ENCODE measurements at places on chromosomes 5 and 9. TPM values are rescaled to one million over a fixed set of nuclear protein-coding genes. Genes with fewer than 3 reads are reported as not detected.

CCDC171 gene
- total RNA-seq = 3.3 TPM

DNA sequence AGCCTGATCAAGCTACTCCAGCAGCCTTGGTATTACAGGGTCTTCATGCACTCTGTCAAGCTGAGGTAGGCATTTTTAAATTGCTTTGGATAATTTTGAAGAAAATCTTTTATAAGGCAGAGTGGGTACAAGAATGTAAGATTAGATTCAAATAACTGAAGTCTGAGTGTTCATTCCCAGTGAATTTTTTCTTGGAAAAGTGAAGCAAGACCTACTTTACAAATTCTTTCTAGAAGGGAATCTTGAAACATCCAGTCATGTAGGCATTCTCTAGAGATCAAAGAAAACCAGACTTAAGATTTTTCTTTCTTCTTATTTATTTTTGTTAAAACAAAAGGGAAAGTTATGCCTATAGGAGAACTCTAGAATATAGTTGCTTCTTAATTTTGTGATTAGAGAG lies 139.0 kb downstream of the FOCAD start:
- no peak for DNase-seq

DNA sequence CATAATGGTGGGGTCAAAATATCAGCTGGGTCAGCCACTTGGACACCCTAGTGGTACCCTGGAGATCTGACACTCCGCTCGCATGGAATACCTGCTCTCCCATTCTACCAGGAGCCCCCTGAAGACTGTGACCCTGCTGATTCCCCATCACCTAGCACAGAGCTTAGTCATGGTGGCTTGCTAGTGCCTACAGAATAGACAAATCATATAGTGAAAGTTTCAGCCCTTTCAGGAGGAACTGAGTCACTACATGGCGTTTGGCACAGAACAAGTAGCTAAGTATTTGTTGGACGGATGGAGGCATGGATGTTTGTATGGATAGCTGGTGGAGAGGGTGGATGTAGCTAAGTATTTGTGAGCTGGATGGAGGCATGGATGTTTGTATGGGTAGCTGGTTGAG lies 65.3 kb downstream of the LMX1B start:
- DNase-seq = no peak

CD274 gene
- 6.6 TPM for total RNA-seq

TRIP13 gene
- total RNA-seq = 7.4 TPM

DNA sequence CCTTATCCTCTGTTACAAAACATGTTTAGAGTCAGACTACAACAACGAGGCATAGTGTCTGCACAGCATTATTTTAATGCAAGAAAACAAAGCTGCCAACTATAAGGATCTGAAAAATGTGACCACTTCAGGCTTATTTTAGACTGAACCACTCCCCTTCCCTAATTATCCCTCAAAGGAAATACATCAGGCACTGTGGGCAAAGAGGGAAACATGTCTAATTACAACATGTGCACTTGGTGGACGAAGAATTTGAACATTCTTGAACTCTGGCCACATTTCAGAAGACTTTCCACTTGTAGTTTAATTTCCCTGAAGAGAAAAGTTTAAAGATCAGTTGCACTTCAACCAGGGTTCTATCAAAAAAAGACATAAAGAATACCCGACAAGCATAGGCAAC lies 3.8 kb downstream of the MTMR12 start:
- no peak for DNase-seq

SVEP1 gene
- 1.6 TPM for total RNA-seq

C1QTNF2 gene
- total RNA-seq = 0.07 TPM

- peak; percentile 86 for DNase-seq
Observed at GRCh38 chr9:95018099-95018936, 291.8 kb downstream of the AOPEP start.

DNA sequence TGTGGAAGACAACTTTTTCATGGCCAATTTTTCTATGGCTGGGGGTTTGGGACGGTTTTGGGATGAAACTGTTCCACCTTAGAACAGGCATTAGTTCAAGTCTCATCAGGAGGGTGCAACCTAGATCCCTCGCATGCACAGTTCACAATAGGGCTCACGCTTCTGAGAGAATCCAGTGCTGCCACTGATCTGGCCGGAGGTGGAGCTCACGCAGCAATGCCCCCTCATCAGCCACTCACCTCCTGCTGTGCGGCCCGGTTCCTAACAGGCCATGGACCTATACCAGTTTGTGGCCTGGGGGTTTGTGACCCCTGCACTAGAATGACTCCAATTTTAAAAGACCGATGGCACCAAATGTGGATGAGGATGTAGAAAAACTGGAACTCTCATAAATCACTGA lies 127.2 kb upstream of the IER5L start:
- DNase-seq = no peak

- no peak for DNase-seq
Observed at GRCh38 chr5:150391064-150391834, 21.5 kb downstream of the CD74 start.

LHX2 gene
- not detected for total RNA-seq

MRPS27 gene
- 77.4 TPM for total RNA-seq

DNA sequence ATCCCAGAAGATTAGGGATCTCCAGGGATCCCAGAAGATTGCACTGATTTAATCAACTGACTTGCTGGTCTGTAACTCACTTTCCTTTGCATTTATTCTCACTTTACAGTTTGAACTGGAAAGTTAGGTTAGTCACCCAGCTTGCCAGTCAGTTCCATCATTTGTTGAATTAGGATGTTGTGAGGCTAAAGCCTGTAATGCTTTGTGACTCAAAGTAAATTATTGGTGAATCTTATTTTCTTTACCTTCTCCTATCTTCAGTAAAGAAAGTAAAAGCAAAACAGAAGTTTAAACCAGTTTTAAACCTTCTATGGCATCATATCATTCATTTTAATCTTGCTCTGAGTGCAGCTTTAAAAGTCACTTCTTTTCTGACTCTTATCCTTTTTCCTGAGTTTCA lies 85.8 kb downstream of the SLC44A1 start:
- no peak for DNase-seq

DNA sequence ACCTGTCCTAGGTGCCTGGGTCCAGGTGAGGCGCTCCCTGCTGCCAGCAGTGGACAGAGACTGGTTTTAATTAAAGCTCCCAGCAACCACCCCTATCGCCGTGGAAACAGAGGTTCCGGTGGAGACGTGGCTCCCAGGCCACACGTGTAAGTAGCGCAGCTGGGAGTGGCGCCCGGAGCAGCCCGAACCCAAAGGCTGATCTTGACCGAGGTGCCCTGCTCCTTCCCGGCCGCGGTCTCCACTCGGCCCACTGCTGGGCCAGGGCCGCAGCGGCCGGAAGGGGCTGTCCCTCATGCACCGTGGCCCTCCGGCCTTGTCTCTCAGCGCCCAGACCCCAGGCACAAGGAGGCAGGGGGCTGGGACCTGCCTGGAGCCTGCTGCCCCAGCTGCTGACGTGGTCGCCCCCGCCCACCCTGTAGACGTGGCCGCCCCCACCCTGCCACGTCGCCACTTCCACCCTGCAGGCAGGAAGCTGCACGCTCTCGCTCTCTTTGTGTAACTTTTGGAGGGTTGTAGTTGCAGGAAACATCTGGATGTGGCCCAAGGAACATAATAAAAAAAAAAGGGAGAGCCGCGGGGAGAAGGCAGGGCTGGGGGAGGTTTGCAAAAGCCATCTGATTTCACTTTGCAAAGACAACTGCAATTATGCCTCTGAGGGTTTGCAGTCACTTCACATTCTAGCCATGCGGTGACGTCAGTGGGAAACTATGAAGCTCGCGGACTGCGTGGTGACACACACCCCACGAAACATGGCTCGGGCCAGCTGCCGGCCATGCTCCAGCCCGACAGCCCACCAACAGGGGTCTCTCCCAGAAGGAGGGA lies 129.9 kb downstream of the RXRA start:
- peak; percentile 76 for DNase-seq

SPATA9 gene
- total RNA-seq = not detected

DNA sequence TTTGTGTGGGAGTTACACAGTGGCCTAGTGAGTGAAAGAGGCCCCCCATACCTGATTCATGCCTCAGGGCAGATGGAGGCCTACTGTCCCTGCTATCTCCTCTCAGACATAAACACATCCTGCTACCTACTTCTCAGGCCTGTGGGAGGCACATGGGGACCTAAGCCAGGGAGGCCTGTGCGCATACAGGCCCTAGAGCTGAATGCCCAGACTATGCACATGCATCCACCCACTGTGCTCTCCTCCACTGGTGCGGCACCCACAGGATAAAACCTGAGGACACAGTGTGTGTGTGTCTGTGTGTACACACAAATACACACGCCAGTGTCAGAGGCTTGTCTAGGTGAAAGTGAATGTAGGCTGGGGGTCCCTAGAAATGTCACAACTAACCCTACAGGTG lies 1.4 kb downstream of the PAX5 start:
- DNase-seq = no peak

GRCh38 chr5:169895926-169896325 lies 84.4 kb downstream of the INSYN2B start:
- no peak for DNase-seq

- DNase-seq = no peak
Observed at GRCh38 chr5:180291234-180291940, 496 bp downstream of the MAPK9 start.

CDC25C gene
- 2.0 TPM for total RNA-seq

- peak; percentile 42 for DNase-seq
Observed at GRCh38 chr5:27830546-27830945, 792.2 kb upstream of the CDH9 start.

- DNase-seq = no peak
Observed at GRCh38 chr5:169354263-169354662, 53.3 kb upstream of the SLIT3 start.

DNA sequence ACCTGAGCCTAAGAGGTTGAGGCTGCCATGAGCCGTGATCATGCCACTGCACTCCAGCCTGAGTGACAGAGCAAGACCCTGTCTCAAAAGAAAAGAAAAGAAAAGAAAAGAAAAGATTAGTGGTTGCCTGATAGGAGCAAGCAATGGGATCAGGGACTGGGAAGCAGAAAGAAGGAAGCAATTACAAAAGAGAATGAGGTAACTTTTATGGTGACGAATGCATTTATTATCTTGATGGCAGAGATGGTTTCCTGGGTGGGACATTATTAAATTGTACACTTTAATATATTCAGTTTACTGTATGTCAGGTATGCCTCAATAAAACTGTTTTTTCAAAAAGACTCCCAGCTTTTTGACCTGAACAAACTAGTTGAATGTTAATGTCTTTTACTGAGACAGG lies 7.5 kb upstream of the PFDN1 start:
- DNase-seq = no peak

KCNIP1 gene
- total RNA-seq = 0.21 TPM

DNA sequence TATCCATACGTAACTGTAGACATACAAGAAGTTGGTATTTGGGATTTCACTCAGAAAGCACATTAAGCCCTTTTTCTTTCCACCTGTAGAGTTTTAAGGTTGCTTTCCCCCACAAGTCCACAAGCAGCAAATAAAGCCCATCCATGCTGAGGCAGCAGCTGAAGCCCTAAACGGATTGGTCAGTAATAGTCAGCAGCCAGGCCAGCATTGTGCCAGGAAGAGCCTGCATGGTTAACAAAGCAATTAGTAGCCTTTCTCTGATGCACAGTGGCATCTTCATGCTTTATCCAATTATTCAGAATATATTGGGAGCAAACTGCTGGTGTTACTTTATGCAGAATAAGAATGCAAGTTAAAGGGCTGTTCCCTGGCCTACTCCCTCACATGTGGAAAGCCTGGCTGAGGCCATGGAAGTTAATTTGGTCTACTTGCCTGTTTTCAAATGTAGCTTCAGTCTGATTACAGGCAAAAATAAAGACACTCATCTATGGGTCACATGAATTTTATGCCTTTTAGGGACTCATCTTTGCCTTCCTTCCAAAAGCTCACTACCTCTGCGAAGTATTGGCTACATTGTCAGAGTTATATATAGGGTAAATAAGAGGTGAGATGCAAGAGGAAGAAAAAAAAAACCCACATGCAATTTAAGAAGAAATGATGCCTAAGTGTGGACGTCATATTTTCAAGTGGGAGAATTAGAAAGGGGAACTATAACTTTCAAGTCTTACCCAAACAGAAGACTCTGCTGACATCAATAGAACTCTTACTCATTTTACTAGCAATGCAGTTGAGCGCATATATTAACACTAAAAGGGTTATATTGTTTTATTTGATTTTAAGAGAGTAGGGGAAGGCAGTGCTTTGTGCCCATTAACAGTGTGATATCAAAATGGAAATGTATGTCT lies 15.9 kb downstream of the EBF1 start:
- DNase-seq = no peak

PKD2L2 gene
- not detected for total RNA-seq

DNA sequence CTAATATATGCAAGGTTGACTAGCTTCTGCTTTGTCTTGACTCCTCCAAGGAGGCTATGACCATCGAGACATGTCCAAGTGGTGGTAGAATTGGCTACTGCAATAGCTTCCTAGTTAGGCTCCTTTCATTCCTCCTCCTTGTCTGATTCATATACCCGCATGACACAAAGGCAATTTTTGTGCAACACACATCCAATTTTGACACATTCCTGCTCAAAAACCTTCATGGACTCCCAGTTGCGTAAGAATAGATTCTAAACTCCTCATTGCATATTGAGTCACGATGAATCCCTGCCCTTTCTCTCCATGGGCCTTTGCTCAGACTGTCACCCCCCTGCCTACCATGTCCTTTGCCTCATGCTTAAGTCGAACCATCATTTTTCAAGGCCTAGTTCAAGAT lies 344.5 kb downstream of the ACTL7B start:
- no peak for DNase-seq

DNA sequence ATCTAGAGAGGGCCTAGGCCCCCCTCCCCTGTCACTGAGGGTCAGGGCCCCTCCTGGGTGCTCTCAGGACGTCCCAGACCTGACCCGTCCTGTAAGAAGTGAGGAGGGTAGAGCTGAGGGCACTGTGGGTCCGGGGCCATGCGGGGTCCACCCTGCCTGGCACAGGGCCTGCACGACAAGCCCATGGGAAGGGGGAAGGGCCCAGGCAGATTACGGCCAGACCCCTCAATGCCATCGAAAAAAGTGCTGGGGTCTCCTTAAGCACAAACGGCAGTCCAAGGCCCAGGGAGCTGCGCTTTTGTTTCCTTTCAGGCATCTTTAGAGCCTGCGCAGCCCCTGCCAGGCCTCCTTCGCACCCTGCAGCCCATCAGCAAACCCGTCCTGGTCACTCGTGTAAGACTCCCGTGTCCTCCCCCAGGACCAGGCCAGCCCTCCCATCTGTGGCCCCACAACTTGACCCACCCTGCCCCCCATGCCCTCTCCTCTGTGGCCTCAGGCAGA lies 4.4 kb upstream of the EXOC3 start:
- no peak for DNase-seq

- DNase-seq = no peak
Observed at GRCh38 chr5:136001466-136001981, 27.3 kb upstream of the TGFBI start.

- DNase-seq = no peak
Observed at GRCh38 chr9:128503870-128504269, 649 bp upstream of the GLE1 start.

DNA sequence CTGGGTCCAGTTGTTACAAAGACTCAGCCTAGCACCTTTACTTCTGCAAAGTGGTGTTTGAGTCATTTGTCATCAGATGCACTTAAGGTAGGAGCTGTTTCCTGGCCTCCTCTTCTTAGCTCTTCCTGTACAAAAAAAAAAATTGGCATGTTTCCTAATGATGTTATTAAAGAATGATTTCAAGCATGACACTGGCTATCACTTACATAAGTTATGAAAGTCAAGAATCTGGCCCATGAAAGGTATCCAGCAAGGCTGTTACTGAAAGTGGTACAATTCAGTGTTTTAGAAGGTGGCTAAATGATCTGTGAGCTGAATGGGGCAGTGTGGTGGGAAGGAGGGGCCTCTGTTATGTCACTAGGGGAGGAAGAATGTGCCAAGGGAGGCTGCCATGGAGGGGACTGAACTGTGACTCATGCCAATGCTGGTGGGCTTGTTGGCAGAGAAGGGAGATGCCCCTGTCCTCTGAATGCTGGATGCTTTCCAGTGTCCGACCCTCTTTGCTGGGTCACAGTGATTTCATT lies 175.1 kb upstream of the MAP1B start:
- peak; percentile 2 for DNase-seq

- DNase-seq = no peak
Observed at GRCh38 chr5:174751154-174752000, 27.0 kb downstream of the MSX2 start.
